Stimulated activated CD4-positive, alpha-beta T cell treated with anti-CD3 and anti-CD28 coated beads, TNF-alpha, amount 100 ng/mL, for 1 hour (primary cell): ENCODE measurements at places on chromosomes 12 and 14.

DNA sequence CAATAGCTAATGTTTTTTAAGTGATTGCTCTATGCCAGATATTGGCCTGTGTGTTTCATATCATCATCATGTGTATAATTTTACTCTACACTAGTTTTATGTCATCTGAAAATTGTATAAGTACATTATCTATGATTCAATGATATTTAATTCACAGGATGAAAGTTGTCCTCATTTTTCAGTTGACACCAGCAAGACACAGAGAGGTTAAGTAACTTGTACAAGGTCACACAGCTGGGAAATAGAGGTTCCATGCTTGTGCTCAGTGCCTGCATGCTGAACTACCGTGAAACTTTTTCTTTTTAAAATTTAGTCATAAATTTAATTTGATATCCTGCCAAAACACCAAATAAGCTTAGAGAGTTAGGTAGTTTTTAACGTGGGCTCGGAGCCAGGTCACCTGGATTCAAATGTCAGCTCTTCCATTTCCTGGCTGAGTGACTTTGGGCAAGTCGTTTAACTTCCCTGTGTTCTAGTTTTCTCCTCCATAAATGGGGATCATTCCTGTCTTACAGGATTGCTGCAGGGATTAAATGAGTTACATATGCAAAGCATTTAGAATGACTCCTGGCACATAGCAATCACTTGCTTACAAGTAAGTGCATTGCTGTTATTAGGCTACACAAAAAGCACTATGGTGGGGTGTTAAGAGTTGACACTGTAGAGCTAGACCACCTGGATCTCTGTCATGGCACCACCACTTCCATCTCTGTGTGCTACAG is 183.9 kb downstream of the ETV6 start:
- no peak for DNase-seq

GRCh38 chr12:93804392-93805179 is 127.4 kb downstream of the CRADD start:
- no peak for DNase-seq

- DNase-seq, result no peak
These were observed 173.2 kb downstream of the SLC35F4 start for GRCh38 chr14:57692671-57693070.

DNA sequence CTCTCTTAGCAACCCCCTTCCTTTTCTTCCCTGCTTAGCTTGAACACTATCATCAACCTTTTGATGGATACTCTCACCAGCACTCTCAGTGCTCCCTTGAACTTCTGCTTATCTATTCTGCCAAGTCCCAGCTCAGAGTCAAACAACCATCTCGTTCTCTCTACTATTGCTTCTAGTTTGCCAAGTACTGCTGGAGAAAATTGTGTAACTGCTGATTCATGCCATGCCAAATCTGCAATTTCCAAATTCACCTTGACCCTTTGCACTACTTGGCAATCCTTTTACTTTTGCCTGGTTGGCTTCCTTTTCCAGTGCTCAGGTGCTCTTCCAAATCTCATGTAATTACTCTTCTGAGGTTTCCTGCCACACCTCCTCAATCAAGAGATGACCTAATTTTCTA is 2.8 kb upstream of the CCDC196 start:
- DNase-seq, result no peak

GRCh38 chr12:19482551-19483109 is 43.3 kb downstream of the AEBP2 start:
- peak; percentile 17 for DNase-seq

DNA sequence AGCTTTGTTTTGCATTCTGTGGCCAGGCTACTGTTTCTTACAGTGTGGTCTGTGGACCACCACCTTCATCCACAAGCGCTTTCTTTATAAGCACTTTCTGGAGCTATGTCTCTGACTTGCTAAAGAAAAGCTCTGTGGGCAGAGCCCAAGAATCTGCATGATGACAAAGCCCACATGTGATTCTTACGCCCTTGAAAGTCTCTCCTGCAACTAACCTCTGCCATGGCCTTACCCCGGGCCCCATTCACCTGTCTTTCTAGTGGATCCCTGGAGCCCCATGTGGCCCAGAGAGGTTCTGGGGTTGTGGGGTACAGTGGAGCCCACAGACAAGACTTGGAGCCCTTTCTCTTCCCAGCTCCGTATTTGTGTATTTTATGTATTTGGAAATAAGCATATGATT is 16.6 kb downstream of the PLEKHH1 start:
- no peak for DNase-seq

DNA sequence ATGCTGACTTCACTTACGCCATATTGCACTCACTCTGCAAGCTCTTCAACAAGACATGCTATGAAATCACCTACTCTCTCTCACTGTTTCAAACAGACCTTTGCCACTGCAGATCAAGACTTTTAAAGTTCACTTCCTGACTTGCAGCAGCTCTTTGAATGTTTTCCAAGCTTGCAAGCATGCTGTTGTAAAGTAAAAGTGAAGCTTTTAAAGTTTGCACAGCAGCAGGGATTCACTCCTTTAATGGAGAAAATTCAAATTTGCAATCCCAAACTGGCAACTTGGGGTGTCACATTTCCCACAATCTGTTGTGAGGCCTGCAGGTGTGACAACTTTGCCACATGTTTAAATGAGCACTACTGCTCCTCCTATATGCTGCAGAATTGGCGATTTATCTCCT is 270.9 kb downstream of the ALX1 start:
- DNase-seq, result no peak

- DNase-seq, result no peak
These were observed 91.5 kb downstream of the UNC79 start for GRCh38 chr14:93522221-93522620.

GRCh38 chr12:30862486-30862885 is 64.1 kb upstream of the TSPAN11 start:
- DNase-seq, result no peak

DNA sequence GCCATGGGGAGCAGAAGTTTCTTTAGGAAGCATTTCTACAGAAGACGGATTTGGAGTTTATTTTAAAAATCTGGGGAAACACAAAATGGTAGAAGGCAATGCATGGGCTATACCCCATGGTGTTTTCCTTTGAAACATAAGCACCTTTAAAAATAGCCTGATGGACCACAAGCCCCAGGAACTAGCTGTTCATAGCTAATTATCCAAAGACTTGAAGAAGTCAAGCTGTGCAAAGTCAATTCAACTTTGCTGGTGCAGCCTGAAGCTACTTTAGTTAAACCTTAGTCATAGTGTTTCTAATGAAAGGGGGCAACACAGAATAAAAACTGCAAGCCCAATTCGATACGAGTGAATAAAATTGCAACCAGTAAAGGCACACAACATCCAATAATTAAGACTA is 732.5 kb downstream of the GALC start:
- DNase-seq, result no peak

DNA sequence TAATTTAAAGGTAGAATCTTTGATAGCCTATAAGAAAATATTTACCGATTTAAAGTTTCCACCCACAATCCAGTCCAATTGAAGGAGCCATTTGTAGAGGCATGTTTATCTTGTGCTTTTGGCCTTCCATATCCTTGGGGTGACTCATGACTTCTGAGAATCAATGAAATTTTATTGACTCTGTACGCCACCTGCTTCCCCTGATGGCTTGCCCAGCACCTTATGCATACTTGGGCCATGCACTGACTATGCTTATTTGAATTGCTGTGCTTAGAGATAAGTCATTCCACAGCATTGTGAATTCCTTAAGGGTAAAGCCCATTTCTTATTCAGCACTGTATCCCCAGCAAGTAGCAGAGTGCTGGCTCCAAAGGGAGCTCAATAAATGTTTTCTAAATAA is 954.8 kb upstream of the SEL1L start:
- no peak for DNase-seq

DNA sequence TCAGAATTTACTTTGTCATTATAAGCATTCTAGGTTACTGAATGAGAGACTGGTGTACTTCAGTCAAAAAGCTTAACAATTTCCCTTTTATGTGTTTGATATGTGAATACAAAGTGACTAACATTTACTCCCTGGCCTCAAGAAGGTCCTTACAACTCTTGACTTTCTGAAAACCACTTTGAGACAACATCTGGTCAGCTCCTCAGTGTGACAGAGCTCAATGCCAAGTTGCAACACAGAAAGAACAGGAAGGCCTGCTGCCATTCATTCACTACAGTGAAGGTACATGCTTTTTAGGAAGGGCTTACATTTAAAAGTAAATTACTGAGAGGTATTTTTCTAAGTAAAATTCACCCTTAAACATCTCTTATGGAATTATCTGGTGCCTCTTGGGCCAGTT is 2.3 kb upstream of the NAA30 start:
- no peak for DNase-seq

DNA sequence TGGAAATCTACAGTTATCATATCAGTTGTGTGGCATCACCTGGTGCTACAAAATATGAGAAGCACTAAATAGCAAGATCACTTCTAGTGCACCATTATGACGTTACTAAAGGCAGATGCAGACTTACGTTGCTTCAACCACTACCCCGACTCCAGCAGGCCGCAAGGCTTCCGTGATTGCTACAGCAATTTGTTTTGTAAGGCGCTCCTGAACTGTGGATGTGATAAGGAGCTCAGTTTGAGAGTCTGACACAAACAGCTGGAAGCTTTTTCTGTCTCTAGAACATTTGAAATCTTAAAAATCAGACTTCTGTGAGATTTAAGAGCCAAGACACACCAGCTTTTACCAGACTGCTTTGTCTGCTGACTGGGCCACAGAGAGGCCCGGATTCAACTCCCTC is 57.0 kb downstream of the GCH1 start:
- DNase-seq, result no peak

GRCh38 chr12:128387811-128388422 is 120.9 kb downstream of the TMEM132C start:
- no peak for DNase-seq

- no peak for DNase-seq
These were observed 144.4 kb downstream of the AKAP6 start for GRCh38 chr14:32473464-32473855.

- peak; percentile 68 for DNase-seq
These were observed 42.2 kb upstream of the ATP23 start for GRCh38 chr12:57899010-57899662.

DNA sequence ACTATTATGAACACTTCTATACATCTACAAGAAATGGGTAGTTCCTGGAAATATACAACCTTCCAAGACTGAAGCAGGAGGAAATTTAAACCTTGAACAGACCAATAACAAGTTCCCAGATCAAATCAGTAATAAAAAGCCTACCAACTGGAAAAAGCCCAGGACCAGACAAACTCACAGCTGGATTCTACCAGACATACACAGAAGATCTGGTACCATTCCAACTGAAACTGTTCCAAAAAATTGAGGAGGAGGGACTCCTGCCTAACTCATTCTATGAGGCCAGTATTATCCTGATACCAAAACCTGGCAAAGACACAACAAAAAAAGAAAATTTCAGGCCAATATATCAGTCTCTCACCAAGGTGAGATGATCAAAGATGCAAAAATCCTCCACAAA is 189.4 kb downstream of the RPS29 start:
- DNase-seq, result no peak

GRCh38 chr12:95605087-95605486 is 53.8 kb upstream of the USP44 start:
- DNase-seq, result no peak

DNA sequence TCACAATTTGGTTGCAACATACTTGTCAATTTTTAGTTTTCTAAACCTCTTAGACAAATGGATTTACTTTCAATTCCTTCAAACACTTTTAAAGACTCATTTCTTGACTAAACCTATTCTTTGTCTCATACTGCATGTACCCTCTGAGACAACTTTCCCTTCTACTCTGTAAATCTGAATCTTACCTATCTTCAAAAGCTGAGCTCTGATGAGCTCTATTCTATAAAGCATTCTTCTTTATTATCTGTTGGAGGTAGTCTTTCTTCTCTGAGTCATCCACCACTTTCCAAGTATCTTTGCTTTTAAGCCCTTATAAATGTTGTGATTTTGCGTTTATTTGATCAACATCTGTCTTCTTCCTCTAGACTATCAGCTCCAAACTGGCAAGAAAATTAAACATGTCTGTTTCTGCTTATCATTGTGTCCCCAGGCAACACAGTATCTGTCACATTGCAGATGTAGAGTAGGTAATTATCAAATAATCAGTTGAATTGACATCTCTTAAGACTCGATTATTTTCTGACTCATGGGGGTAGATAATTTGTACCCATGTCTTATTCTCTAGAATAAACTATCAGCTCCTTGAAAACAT is 265.6 kb upstream of the FAR2 start:
- DNase-seq, result no peak

GRCh38 chr14:69648480-69649451 is 37.4 kb downstream of the SUSD6 start:
- DNase-seq, result no peak

- DNase-seq, result no peak
These were observed 44.9 kb downstream of the IFNG start for GRCh38 chr12:68114606-68115005.

GRCh38 chr14:53180272-53181221 is 27.4 kb upstream of the DDHD1 start:
- peak; percentile 3 for DNase-seq

DNA sequence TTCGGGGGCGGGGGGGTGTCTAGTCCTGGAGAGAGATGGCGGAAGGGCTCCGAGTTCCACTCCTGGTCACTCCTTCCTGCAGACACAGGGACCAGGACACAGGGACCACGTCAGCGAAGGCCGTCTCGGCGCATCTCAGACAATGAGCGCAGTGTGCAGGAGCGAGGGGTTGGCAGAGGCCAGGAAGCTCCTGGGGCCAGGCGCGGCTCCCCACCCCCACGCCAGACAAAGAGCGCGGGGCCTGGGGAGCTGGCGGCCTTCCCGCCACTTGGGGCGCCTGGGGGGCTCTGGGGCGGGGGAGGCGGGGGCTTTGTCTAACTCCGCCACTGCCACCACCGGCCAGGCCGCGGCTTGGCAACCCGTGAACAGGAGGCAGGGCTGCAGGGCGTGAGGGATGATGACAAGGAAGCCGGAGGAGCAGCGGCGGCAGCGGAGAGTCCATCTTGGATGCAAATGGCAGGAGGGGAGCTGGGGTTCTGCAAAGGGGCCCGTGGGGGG is 2.2 kb downstream of the CDK2AP1 start:
- no peak for DNase-seq

DNA sequence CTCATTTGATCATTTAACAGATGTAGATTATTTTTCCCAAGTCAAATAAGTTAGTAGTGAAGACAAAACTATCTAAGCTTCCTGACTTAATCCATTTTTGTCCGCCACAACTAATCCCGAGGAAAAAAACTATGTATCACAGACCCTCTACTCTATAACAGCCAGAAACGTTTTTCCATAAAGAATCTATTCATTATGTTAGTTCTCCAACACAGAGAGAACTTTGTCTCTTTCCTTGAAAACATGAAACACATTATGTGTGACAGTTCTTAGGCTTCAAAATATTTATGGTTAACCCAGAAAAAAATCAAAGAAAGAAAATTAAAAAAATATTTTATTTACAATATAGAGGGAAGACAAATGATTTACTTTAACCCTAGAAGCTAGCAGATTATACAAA is 100.1 kb downstream of the PLEKHG7 start:
- no peak for DNase-seq
